ENCODE measurements at places on chromosomes 11 and 22. TPM values are rescaled to one million over a fixed set of nuclear protein-coding genes. Genes with fewer than 3 reads are reported as not detected.

DNA sequence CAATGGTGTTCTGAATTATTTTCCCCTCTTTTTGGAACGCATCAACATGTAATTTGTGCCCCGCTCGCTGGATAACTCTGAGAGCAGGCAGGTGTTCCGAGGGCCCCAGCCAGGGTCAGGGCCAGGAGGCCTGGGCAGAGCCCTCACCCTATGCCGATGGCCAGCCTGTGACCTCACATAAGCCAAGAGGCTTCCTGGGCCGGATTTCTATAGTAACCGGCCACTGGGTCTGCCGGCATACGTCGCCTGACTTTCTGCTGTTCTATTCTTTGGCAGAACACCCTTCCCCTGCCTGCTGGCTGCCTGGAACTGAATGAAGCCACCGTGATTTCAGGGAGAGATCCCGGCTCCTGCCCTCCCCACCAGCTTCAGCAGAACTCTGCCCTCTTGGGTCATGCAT lies 375.2 kb downstream of the SHANK2 start:
- DNase-seq: no peak

DNA sequence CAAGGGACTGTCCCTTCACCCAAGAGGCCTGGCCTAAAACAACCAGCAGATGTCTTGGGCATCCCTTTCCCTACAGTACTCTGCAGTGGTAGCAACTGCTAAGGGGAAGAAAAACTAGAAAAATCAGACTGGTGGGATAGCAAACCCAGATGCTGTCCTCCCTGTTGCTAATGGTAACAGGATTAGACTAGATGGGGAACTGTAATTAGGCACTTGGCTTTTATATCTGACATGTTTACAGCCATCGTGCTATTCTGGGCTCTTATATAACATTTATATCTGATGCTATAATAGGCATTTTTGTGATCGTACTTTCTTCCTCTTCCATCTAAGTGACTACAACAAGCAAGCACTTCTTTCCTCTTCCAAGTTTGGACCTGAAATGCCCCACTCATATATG lies 316.7 kb downstream of the DLG2 start:
- DNase-seq: no peak

DNA sequence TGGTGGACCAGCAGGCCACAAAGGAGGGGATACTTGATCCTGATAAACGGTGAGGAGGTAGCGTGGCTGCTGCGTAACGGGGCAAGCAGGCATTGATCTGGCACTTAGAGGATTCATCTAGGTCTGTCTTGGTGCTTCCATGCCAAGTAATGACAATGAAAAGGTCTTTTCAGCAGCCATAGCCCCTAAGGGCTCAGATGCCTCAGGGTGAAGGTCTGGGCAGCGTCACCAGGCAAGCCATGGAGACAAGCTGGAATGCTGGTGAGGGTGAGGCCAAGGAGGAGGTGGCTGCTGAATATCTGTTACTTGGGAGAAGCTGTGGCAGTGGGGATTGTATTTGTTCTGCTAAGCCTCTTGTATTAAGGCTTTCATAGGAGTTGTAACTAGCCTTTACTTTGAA lies 4.8 kb upstream of the CHKB start:
- DNase-seq: no peak

DNA sequence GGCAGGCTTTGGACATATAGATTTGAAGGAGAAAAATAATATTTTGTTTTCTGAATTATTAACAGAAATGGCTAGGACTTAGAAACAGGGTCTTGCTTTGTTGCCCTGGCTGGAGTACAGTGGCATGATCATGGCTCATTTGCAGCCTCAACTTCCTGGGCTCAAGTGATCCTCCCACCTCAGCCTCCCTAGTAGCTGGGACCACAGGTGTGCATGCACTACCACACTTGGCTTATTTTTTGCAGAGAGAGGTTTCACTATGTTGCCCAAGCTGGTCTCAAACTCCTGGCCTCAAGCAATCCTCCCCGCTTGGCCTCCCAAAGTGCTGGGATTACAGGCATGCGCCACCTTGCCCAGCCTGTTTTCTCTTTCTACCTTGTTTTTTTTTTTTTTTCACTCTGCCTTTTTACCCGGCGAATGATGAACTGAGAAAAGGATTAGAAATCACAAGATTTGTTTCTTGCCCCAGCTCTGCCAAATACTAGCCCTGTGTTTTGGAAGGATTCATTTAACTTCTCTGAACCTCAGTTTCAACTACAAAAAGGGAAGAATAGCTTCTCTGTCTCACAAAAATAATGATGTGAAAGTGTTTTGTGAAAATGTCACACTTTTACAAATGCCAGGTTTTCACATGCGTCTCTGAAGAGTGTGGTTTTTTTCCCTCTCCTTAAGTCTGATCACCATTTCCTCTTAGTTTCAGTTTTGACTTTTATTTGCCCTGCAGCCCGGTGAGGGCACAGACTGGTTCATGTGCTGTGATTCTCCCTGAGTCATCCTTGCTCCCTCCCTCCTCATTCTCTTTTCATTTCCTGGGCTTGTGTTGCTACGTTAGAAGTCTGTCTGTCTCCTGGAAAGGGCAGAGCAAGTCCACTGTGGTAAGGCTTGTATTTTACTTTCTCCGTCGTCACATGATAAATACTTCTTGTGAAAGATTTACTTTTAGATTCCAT lies 67.7 kb downstream of the BCL2L13 start:
- peak; percentile 56 for DNase-seq

The EFEMP2 gene
- polyA plus RNA-seq: 4.8 TPM

The ASPHD2 gene
- polyA plus RNA-seq: 4.6 TPM
